ENCODE measurements at places on chromosomes 7 and 10.
A peak's percentile ranks its signal among the peaks of the same experiment; 100 is the strongest.

DNA sequence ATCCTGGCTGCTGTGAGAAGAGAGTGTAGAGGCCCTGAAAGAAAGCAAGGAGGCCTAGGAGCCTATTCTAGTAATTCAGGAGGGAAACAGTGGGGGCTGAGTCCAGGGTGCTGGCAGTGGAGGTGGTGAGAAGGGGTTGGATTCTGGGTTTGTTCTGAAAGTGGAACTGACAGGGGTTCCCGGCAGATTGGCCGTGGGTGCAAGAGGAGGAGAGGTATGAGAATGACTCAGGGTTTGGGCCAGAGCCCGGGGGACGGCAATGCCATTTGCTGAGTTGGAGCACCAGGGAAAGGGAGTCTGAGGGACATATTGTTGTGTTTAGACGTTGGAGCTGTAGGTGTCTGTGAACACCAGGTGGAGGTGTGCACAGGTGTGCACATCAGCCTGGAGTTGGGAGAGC is 38.5 kb downstream of the NPTX2 start:
- no peak for DNase-seq

- no peak for DNase-seq
Observed at GRCh38 chr7:70036695-70037094, 438.4 kb downstream of the AUTS2 start.

DNA sequence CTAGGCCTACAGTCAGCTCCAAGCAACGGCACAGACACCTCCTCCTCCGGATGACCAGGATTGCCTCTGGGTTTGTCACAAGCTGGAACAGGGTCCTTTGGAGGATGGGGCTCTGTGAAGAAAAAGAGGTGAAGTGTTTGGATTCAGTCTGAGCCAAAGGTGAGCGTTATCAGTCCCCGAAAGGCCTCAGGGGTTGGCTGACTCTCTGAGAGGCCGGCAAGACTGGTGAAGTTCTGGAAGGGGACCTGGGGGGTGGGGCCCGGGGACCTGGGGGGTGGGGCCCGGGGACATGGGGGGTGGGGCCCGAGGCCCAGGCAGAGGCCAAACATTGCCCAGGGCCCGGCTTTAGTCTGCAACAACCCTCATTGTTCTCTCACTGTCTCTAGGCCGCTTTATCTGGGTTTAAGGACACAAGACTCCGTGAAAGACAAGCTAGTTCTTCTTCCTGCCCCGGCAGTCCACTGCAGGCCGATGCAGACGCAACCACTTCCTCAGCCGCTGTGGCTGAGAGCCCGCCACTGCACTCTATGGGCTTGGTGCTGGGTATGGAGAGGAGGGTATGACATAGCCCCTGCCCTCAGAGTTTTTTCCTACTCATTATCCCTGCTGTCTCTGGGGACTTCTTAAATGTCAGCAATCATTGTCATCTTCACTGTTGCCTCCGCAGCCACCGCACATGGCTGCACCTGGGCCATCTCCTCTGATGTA is 27.4 kb upstream of the PSAP start:
- DNase-seq, result no peak

- DNase-seq, result no peak
Observed at GRCh38 chr10:113540845-113541548, 11.9 kb upstream of the HABP2 start.

DNA sequence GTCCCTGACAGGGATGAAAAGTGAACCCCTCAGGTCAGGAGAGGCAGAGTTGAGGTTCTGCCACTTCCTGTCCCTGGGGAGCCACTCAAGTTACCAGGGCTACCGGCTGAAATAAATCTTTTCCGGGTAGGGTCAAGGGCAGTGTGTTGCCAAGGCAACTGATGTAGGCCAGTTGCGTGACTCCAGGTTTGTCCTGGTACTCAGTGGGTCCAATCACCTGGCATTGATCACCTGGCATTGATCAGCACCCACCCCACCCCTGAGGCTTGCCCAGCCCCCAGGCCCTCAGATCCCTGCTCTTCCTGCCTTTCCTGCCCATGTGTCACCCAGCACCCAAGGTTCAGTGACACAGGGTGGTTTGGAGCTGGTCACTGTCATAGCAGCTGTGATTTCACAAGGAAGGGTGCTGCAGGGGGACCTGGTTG is 5.9 kb downstream of the SAP25 start:
- DNase-seq, result no peak

DNA sequence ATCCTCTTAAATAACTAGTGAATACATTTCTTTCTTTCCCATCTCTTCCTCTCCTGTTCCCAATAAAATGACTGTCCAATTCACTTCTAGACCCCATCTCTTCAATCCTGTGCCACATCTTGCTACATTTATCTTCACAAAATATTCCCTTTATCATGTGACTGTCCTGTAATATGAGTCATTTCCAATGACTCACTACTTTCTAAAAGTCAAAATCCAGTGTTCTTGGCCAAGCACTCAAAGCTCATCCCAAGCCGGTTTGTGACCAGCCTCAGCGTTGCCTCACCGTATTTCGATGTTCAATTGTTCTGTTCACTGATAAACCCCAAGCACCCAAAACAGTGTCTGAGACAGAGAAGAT is 104.7 kb downstream of the PARD3 start:
- DNase-seq, result no peak

DNA sequence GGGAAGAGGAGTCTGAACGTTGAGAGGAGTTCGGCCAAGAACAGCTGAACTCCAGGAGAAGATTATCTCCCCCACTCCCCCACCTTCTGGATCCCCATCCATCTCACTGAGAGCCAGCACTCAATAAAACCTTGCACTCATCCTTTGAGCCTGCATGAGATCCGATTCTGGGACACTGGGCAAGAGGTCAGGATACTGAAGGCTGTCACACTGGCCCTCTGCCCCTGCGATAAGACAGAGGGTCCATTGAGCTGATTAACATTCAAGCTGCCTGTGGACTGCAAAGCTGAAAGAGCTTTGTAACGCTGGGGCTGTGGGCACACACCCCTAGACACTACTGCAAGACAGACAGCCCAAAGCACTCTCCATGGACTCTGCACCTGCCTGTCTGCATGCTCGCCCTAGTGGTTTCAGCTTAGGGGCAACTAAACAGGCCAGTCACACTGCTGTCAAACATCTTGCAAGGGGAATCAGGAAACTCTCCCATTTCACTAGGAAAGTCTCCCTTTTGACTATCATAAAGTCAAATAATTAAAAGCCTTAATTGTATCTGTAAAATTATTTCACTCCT is 42.3 kb upstream of the CNTNAP2 start:
- DNase-seq, result no peak

DNA sequence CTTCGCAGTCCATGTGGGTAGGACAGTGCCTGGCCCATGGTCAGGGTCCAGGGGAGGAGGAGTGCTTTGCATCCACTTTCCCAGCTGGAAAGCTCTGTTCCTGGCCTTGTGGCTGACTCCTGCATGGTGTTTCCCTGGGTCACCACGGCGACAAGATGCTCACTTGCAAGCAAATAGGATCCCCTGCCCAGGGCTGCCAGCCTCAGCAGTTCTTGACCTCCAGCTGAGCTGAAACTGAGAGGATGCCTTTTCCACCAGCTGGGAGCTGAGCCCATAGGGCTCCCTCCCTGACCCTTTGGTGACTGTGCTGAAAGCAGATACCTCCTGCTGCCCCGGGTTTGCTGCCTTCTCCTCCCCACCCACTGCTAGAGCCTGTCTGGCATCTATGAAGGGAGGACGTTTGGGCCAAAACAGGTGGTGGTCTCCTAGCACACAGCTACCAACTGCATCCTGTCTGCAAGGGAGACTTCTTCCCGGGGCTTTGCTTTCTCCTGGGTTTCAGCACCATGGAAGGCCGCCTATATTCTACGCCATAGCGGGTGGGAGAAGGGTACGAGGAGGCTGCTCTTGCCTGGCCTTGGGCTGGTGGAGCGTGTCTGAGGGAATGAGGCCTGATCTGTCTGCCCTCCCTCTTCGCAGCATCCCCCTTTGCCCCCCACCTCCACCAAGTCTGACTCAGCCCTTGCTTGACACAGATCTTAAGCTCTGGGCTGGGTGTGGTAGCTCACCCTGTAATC is 34.4 kb downstream of the UBTD1 start:
- DNase-seq, result no peak

DNA sequence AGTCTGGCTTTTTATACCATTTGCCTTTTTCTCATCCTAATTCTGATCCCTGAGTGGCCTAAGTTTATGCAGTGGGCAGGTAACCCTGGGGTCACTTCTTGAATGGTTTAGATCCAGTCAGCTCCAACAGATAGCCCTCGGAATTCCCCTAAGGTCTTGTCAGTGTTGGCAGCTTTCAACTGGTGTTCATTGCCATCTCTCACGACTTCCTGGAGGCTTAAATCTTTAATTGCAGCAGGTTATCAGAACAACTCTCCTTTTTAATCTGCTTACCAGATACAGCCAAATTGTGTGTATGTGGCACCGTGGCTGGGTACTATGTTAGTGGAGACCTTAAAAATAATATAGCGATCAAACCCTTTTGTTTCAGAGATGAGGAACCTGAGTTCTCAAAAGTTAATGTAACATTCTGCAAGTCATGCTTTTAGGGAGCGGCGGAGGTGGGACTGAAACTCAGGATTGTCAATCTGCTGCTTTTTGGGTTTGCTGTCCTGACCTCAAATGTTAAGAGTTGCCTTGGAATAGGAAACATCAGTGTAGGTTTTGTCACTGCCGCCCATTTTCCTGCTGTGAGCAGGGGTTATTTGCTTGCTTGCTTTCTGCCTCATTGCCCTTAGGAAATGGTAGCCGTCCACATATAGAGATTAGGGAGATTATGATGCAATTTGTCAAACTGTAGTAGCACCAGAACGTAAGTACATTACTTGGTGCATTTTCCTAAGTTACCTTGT is 818 bp downstream of the DLD start:
- no peak for DNase-seq

GRCh38 chr7:21767300-21767900 is 178.3 kb downstream of the CDCA7L start:
- peak; percentile 74 for DNase-seq

- DNase-seq, result no peak
Observed at GRCh38 chr7:138092486-138093028, 16.3 kb downstream of the AKR1D1 start.

- DNase-seq, result no peak
Observed at GRCh38 chr10:16752099-16752498, 65.1 kb downstream of the RSU1 start.

DNA sequence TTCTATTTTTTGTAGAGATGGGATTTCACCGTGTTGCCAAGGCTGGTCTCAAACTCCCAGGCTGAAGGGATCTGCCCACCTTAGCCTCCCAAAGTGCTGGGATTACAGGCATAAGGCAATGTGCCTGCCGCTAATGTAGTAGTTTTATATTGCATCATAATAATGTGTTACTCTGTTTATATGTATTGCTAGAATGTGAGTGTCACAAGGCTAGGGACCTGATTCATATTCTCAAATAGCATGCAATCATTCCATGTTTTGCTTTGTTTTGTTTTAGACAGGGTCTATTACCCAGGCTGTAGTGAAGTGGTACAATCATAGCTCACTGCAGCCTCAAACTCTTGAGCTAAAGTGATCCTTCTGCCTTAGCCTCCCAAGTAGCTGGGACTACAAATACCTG is 13.5 kb downstream of the CCL26 start:
- no peak for DNase-seq

DNA sequence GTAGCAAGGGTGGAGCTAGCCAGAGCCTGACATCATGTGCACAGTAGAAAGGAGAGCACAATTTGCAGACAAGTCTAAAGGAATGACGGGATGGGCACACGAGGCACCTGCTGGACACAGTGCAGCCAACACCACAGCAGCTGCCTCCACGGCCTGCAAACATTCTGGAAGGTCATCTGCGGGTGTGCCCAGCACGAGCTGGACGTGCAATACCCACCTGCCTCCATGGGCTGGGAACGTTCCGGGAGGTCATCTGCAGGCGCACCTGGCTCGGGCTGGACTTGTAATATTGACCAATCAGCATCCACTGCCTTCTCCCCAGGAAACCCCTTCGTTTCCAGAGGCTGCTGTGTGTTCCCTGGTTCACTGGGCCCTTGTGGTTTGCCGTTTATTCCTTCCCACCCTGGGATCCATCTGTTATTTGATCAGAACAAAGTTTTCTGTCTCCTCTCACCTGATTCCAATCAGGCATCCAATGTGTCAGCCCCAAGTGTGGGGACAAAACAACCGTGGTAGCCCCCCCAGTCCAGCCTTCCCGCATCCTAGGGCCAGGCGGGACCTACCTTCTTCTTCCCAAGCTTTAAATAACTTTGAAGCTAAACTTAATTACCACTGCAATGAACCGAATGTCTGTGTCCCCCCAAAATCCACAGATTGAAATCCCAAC is 243.4 kb upstream of the PPP2R2D start:
- DNase-seq, result no peak

DNA sequence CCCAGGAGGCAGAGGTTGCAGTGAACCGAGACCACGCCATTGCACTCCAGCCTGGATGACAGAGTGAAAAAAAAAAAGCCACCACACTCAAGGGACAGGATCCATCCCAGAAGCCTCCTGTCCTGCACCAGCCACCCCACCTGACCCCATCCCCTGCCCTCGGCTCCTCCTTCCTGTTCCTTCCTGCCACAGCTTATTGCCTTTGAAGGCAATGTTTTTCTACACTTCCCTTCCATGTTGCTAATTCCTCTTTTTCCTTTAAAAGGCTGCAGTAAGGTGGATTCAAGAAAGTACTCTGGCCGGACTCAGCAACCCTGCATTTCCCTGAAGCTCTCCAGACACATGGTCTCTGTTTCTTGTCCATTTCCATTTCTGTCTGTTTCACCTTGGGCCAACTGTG is 80.9 kb downstream of the FAM171A1 start:
- no peak for DNase-seq

DNA sequence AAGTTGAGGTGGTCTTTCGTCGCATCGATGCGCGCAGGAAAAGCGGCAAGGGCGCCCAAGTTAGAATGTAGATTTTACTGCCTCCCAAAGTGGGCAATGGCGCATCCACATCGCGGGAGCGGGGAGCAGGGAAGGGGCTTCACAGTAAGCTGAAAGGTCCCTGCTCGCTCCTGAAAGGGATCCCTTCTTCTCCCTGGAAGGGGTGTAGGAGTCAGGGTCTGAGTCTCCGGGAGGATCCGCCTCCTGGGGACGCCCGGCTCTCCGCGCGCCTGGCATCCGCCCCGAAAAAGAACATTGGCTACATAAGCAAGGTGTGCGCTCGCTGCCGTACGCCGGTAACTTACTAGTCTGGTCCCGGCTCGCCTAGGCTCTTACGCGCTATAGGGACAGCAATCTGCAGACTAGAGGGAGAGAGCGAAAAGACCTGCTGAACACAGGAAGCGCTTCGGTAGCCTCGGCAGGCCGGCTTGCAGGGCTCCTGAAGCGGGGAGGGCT is 804 bp downstream of the UNC5B start:
- DNase-seq, result no peak

DNA sequence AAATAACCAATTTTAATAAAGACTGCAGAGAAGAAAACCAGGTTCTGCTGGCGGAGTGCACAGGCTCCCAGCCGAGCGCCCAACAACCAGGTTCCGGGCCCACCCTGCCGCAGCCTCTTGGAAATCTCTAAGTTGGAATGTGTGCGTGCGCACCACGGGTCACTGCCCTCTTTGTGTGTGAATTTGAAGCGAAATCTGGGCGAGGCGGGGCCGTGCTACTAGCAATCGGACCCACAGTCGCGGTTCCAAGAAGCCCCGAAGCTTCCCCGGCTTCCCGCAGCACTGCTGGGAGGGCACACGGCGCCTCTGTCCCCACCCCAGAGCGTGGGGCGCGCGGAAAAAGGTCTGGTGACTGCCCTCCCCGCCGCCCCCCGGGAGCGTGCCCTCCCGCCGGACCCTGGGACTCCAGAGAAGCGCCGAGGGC is 666 bp upstream of the MAP3K8 start:
- DNase-seq, result peak; percentile 64

- DNase-seq, result no peak
Observed at GRCh38 chr10:71711052-71711623, 8.4 kb downstream of the C10orf105 start.

Data from right renal pelvis (tissue), 4 donors.